ENCODE measurements at places on chromosomes 6 and 20.

DNA sequence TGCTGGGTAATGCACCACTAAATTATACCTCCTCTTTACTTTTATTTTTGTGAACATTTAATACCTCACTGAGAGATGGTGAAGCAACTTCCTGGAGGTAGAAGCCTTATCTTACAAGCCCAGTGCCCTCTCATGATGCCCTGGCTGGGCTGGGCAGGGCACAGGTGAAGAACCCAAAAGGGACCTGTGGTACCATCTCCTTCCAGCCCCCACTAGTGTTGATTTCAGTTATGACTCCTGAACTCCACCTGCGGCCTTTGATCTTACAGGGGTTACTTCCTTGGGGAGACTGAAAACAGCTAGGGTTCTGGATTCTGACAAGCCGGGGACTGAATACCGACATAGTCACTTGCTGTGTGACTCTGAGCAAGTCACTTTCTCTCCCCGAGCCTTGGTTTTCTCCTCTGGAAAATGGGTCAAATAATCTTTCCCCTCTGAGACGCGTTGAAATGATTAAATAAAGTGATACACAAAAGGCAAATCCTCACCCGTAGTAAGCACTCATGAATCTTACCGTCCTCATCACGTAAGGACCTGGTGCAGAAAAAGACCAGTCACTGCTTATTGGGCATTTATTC lies 1.2 kb downstream of the SLC13A3 start:
- DNase-seq = no peak

DNA sequence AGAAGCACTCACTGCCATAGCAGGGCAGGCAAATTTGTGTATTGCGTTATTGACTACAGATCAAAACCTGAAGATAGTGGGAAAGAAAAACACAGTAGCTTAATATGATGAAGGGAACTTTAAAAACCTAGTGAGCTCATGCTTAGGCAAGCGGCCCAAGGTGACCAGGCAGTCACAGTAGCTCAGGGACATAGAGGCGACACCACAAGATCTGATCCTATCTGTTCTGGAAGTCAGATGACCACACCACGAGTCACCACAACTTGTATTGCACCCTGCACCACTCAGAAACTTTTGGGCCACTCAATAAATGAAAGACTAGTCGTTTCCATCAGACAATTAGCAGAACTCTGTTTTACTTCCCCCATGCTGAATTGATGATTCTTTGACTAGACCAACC lies 4.9 kb downstream of the CLIC5 start:
- DNase-seq = no peak

GRCh38 chr6:92737983-92738382 lies 681.4 kb downstream of the EPHA7 start:
- DNase-seq = no peak

GRCh38 chr6:40535110-40535818 lies 51.9 kb downstream of the LRFN2 start:
- no peak for DNase-seq

GRCh38 chr20:59565768-59566461 lies 38.4 kb upstream of the PHACTR3 start:
- no peak for DNase-seq

GRCh38 chr6:4309540-4309939 lies 174.2 kb upstream of the ECI2 start:
- no peak for DNase-seq

- DNase-seq = no peak
These were observed 90.9 kb downstream of the BMP7 start for GRCh38 chr20:57175397-57176010.

GRCh38 chr20:1345030-1345755 lies 16.3 kb upstream of the SDCBP2 start:
- DNase-seq = peak; percentile 33

DNA sequence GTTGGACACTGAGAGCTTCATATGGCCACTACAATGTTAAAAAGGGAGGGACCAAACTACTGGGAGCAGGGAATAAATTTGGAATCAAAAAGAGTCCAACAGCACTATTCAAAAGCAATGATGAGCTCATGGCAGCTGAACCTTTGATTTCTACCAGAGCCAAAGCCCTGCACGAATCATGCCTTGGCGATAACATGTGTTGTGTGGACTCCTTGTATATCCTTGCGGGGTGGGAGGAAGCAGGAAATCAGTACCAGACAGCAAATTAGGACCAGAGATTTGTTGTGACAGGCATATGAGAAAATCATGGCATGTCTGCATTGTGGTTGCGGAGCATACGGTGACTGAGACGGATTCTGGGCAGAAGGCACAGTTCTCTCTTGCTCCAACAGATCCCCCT lies 85.6 kb upstream of the EMILIN3 start:
- DNase-seq = no peak

GRCh38 chr6:146133866-146134265 lies 105.0 kb downstream of the GRM1 start:
- DNase-seq = no peak

- no peak for DNase-seq
These were observed 18.8 kb downstream of the MAP3K5 start for GRCh38 chr6:136773473-136773796.

- DNase-seq = no peak
These were observed 94.4 kb downstream of the TOX2 start for GRCh38 chr20:44008806-44009678.

GRCh38 chr20:22861231-22861980 lies 173.7 kb upstream of the SSTR4 start:
- DNase-seq = no peak

GRCh38 chr20:431012-431904 lies 23.2 kb downstream of the RBCK1 start:
- peak; percentile 89 for DNase-seq

DNA sequence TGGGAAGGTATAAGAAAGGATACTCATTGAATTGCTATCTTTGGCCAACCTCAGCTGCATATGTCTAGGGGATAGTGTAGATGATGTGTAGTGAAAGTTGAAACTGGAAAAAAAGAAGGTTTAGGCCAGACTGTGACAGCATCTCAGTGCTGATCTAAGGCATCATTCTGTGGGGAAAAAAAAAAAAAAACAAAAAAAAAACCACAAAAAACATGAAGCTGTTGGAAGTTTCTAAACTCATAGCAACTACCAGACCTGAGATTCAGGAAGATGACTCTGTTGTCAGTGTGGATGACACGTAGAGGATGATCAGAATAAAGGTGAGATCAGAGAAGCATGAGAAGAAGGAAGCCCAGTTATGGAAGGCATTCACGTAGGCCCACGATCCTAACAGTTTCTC lies 100.8 kb upstream of the CNKSR3 start:
- no peak for DNase-seq

DNA sequence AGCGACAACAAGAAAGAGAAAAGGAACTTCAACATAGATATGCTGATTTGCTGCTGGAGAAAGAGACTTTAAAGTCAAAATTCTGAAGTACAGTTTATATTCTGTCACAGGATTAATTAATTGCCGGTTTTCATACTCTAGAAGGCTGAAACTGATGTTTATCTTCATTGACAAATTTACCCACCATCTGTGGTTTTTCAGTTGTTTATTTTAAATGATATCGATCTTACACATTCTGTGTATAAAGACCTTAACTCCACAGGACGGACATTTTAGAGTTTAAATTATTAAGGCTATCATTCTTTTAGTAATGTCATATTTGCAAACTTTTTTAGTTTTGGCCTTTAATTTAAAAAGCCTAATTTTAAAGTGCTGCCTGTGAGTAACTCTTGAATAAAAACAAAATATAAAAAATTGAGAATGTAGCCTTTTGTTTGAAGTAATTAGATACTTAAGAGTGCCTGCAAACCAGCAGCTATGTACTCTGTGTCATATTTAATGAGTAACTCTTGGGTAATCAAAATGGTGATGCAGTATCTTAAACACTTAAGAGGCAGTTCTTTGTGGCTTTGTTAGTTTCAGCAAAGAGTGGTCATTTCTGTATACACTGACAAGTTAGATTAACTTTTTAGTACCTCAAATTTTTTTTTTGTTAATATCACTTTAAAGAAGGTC lies 59.3 kb downstream of the CDC5L start:
- DNase-seq = no peak

DNA sequence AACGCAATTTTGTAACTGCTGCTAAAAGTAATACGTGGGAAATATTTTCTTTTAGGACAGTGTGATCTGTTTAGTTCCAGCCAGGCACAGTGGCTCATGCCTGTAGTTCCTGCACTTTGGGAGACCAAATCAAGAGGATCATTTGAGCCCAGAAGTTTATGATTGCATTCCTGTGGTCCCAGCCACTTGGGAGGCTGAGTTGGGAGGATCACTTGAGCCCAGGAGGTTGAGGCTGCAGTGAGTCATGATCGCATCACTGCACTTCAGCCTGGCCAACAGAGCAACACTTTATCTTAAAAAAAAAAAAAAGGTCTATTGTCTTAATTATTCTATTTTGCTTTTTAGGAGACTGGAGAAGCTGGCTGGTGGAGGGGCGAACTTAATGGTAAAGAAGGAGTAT lies 101.5 kb downstream of the CD2AP start:
- DNase-seq = no peak

DNA sequence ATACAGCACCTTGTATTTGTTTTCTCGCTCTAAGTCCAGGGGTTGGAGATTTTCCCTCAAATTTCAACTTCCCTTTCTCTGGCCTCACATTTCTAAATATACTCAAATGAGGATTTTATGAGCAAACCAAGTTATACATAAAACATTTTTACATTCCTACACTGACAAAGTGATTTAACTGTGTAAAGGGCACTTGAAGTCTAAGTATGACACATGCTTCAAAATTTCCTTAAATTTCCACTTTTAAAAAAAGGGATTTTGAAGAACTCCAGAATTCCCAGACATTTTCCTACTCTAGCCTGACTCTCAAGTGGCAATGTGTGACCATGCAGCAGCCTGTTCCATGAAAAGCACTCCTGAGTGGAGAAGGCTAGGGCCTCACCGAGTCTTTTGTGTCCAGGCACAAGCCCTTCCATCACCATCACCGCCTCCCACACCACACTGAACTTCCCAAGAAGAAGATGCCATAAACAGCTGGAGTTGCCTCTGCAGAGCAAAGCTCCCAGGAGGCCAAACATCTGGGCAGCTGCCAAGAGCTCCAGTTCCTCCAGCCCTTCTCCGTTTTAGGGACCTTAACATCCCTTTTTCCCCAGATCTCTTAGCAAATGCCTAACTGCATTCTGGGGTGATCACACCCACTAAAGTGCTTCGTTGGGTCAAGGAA lies 68.9 kb downstream of the NCR2 start:
- no peak for DNase-seq

- DNase-seq = no peak
These were observed 33.2 kb downstream of the BEND6 start for GRCh38 chr6:56988145-56988544.

DNA sequence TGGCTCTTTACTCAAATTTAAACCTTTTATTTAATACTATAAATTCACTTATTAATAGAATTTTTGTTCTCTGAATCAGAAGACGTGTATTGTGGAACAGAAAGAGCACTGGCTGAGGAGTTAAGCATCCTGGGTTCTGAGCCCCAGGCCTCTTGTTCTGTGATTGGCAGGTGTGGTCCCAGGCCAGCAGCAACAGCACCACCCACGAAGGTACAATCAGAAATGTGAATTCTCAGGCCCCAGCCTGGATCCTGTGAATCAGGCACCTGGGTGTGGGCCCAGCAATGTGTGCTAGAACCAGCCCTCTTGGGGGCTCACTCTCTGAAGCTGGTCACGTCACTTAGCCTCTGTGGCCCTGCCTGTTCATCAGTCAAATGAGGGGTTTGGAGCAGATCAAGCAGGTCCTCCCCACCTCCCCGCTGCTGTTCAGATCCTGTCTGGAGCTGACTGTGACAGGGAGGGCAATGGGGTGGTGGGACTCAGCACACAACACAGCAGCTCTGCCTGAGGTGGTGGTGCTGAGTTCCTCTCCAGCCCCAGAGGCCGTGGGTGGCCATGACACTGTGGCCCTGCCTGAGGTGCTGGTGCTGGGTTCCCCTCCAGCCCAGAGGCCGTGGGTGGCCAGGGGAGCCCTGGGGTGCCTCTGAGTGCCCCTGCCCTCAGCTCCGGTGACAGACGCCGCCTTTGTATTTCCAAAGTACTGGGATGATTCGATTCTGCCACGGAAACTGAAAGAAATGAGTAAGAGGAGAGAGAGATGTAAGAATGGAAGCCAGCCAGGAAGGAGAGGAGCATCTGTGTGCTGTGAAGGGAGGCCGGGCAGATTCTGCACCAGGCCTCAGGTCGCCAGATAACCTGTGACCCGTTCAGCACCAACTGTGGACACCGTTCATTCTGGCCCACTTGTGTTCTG lies 41.6 kb upstream of the FRMD1 start:
- peak; percentile 39 for DNase-seq

DNA sequence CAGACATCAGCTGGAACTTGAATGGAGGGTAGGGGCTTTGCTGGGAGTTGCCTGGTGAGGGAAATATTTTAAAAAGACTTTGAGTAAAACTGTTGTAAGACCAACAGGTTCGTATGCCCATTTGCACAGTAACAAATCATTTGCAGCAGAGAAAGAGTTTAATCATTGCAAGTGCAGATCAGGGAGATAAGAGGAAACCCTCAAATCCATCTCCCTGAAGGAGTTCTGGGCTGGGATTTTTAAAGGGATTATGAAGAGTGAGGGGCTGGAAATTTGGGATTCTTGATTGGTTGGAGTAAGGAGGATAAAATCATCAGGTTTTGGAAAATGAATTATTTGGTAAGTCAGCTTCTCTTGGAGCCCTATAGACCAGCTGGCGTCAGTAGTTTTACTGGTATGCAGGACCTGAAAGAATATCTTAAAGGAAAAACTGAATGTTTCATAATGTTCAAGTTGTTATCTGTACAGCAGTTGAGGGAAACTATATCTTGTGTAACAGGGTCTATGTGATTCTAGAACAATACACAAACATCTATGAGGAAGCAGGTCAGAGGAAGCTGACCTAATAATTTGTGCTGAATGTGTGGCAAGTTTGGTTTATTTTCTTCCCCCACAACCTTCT lies 295.5 kb downstream of the PLCB1 start:
- DNase-seq = no peak

DNA sequence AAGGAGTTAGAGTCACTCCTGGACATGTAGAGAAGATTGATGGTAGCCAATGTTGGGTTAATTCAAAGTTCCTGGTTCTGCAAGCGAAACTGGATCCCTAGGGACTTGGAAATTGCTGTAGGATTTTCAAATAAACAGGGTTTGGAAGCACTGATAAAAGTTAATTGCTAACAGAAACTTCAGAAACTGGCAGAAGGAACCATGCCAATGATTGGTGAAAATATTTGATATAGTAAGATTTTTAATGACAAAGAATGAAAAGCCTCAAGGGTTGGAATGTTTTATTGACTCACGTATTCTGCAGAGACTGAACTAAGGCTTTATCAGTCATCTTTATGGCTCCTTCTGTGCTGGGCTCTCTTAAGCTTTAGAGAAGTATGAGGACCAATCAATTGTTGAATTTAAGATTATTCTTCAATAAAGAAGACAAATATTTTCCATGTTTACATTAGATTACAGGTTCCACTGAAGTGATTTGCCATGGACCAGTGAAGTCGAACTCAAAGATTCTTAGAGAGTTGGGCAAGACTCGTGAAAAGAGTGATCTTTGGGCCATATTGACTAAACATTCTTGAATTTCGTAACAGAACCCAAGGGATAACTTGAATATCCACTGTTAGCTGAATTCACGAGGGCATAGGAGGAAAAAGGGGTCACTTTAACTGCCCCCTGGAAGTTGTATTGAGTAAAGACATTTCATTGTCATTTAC lies 371.4 kb downstream of the HDGFL1 start:
- DNase-seq = no peak

GRCh38 chr6:163900570-163900969 lies 486.1 kb downstream of the QKI start:
- DNase-seq = no peak

- no peak for DNase-seq
These were observed 15.7 kb downstream of the ATG5 start for GRCh38 chr6:106309766-106310373.

Data from endodermal cell (in vitro differentiated cells).